HT-29 (cell line): ENCODE measurements at places on chromosomes 7 and 10. TPM values are rescaled to one million over a fixed set of nuclear protein-coding genes. Genes with fewer than 3 reads are reported as not detected.

Gene GRID2IP
- total RNA-seq: not detected in 2 replicates

Gene WASHC2C
- total RNA-seq: 12.8 and 13.9 TPM in 2 replicates

Gene LSM8
- 89.8 and 108 TPM in 2 replicates for total RNA-seq

Gene SEC31B
- total RNA-seq: 1.2 and 2.0 TPM in 2 replicates

Gene CPVL
- total RNA-seq: 1.8 and 5.3 TPM in 2 replicates

Gene TFPI2
- total RNA-seq: not detected in 2 replicates

Gene MRLN
- not detected in 2 replicates for total RNA-seq

Gene ACSM6
- total RNA-seq: not detected in 2 replicates

Gene GDF10
- total RNA-seq: not detected in 2 replicates

Gene GARIN1A
- under 0.01 and 0.86 TPM in 2 replicates for total RNA-seq

Gene RAMP3
- total RNA-seq: not detected in 2 replicates

Gene LRIT1
- not detected in 2 replicates for total RNA-seq

GRCh38 chr7:134875867-134876266 is 96.4 kb downstream of the CALD1 start:
- DNase-seq: no peak

DNA sequence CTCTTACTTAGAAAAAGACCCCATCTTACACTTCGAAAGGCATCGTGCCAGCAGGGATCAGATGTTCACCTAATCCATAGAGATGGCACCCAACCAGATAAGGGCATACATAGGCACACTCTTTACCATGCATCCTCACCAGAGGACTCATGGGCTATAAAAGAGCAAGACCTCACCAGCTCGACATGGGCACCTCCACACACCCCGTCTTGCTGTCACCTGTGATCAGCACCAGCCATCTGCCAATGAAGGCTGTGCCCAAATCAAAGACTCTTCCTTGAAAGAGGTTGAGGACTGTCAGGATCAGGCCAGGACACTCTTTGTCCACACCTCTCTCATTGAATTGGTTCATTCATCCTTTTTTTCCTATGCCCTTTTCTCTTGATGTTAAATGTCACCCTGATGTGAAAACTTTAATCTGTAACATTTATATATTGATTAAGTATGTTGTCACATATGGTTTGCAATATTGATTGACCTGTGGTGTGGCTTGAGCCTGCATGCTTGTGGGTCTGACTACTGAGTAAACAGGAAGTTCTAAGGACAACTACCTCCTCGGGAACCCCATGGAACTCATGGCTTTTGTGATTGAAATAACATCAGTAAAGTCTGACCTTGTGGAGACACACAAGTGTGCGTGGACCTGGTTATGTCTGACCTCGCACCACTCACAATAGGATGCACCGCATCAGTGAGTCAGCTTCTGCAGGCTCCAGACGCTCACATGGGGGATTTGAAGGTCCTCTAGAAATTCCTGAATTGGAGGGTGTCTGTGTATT is 75.5 kb downstream of the HTR5A start:
- DNase-seq: no peak

- DNase-seq: no peak
These were observed 3.2 kb upstream of the LIPF start for GRCh38 chr10:88661018-88661417.

GRCh38 chr7:33050535-33051318 is 11.8 kb downstream of the NT5C3A start:
- DNase-seq: peak; percentile 93

DNA sequence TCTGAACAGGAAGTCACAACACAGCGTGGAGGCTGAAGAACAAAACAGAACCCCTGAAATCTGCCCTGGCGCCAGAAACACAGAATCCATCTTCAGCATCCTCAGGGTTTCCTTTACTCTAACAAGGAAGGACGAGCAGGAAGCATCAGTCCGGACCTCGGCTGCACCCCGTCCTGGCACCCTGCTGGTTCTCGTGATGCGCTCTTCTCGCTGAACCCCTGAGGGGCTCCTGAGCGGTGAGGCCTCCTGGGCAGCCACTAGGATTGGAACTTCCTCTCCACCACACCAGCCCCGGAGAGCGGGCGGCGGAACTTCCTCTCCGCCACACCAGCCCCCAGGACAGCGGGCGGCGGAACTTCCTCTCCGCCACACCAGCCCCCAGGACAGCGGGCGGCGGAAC is 461.9 kb downstream of the PTPRN2 start:
- no peak for DNase-seq

GRCh38 chr10:123150271-123150985 is 2.5 kb downstream of the HMX2 start:
- peak; percentile 25 for DNase-seq

GRCh38 chr10:34001087-34001580 is 666.7 kb upstream of the NRP1 start:
- DNase-seq: no peak

DNA sequence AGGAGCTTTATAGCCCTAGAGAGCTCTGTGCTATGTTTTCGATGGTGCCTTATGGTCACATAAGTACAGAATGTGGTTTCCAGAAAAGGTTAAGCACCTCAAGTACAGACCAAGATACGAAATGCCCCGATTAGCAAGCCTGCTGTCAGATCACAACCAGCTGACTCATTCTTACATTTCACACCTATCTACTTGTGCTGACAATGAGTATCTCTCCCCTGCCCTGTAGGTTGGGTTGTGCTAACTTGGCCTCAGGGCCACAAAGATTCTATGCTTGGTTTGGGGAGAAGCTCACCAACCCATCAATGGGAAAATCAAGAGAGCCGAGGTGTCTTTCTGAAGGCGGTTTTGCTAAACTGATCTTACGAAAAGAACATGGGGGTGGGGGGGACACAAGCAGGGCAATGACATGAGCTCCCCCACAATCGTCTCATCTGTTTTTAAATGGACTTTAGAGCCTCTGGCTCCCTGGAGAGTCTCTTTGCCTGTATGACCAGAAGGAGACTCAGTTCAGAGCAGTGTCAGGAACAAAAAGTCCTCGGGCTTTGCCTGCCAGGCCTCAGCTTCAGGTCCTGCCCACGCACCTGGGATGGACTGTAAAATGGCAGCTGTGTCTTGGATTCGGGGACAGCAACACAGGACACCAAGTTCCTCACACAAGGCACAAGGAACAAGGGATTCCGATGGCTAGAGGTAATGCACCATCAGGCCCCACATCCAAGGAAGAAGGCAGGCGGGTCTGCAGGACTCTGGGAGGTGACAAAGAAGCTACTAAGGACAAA is 55.1 kb downstream of the FAM53B start:
- DNase-seq: no peak

GRCh38 chr7:129351320-129351719 is 82.9 kb upstream of the STRIP2 start:
- no peak for DNase-seq

DNA sequence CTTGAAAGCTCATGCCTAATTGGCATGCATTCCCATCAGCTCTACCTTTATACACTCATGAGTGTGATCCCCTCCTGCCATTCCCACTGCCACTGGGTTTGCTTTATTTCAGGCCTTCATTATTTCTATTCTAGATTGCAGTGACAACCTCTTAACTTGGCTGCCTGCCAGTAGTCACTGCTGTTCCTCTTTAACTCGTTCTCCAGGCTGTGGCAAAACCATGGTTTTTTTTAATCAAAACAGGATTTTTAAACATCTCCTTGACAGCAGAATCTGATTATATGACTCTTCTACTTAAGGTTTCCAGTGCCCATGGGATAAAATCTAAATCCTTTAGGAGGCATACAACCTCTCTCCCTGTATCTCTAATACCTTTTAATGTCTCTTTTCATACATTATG is 223.7 kb upstream of the PCDH15 start:
- no peak for DNase-seq

- DNase-seq: no peak
These were observed 352.7 kb downstream of the CXCL12 start for GRCh38 chr10:44032216-44032615.

DNA sequence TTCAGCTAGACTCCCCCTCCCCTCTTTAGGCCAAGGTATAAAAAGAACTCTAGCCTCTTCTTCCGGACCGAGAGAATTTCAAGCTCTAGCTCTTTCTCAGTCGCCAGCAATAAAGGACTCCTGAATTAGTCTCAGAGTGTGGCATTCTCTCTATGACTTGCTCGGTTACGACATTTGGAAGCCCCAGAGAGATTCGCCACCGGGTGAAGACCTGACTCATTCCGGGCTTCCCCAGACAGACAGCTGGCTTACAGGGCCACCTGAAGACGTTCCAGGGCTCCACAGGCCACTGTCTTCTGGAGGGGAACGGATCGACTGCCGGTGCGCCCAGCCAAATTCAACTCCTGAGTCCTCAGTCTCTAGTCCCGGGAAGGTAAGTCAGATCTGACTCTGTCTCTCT is at the start of gene AKR1B15:
AKR1B15 (plus strand) TSS at position 234 of the 400 bp plus-strand sequence. CDS start 15,510 bp downstream, outside the sequence.
- no peak for DNase-seq

- no peak for DNase-seq
These were observed 18.7 kb downstream of the ZNF316 start for GRCh38 chr7:6655636-6656385.

DNA sequence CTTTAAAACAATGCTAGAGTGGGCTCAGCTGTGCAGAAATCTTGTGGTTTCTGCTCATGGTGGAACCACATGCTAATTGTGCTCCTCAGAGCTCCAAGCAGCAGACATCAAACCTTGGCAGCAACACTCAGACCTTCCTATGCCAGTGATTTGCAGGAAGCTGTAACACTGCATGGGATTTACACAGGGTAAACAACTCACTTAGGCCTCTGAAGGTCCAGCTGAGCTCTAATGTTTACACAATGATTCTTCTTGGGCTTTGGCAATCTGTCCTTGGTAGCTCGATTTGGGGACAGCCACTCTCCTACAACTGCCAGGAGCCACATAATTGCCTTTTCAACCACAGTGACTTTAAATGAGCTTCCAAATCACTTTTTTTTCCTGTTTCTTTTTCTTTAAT is 97.7 kb upstream of the PDLIM1 start:
- DNase-seq: no peak

DNA sequence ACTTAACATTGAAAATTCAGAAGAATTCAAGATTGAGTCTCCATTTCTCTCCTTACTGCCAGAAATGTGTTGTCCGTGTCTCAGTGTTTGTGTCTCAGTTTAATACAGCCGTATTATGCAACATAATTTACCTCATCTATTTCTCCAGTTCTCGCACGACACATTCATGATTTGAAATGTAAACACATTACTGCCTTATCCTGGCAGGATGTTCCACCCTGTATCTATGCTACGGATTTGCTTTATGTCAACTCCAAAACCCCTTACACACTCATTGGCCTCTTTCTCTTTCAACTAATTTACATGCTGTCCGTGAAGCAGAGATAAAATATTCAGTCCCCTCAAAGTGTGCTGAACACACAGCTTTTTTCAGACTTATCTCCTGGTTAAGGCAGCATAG is 653.7 kb upstream of the SEMA3D start:
- DNase-seq: no peak

- no peak for DNase-seq
These were observed 24.8 kb downstream of the JCAD start for GRCh38 chr10:30034433-30035137.

DNA sequence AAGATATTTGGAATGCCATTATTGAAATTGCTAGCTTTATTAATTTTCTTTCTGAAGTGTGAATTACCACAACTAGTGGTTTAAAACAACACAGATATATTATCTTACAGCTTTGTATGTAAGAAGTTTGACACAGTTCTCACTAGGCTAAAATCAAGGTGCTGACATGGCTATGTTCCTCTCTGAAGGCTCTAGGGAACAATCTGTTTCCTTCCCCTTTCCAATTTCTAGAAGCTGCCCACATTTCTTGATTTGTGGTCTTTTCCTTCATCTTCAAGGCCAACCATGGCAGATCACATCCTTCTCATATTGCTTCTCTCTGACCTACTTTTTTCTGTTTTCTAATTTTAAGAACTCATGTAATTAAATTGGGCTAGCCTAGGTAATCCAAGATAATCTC is 43.3 kb upstream of the SLC26A3 start:
- no peak for DNase-seq

DNA sequence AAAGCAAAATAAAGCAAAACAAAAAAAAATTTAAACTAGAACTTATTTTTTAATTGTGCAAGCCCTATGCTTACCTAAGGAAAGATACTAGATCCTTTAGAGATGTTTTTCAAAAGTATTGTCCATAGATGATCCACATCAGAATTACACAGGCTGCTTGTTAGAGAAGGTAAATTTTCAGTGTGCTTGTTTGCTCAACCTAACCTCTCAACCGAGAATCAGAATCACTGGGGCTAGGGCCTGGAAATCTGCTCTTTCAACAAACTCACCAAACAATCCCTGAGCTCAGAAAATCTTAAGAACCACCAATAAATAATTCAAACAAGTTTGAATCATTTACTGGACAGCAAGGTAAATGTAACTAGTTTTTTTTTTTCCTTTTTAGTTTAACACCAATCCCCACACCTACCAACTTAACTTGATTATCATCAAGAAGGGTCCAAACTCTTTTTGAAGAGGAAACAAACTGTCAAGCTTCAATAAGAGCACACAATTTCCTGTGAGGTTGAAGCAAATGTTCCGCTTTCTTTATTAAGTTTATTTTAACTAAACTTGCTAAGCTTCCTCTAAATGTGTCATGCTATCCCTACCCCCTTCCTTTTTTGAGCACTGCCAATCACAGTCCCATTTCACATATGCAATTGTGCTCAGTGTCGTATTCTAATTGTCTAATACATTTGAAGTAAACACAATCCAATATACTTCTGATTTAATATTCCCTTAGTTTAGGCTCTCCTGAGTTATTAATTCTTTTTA is 7.4 kb upstream of the TSPAN33 start:
- DNase-seq: no peak

- peak; percentile 59 for DNase-seq
These were observed 74.6 kb upstream of the IKZF1 start for GRCh38 chr7:50229964-50230363.

DNA sequence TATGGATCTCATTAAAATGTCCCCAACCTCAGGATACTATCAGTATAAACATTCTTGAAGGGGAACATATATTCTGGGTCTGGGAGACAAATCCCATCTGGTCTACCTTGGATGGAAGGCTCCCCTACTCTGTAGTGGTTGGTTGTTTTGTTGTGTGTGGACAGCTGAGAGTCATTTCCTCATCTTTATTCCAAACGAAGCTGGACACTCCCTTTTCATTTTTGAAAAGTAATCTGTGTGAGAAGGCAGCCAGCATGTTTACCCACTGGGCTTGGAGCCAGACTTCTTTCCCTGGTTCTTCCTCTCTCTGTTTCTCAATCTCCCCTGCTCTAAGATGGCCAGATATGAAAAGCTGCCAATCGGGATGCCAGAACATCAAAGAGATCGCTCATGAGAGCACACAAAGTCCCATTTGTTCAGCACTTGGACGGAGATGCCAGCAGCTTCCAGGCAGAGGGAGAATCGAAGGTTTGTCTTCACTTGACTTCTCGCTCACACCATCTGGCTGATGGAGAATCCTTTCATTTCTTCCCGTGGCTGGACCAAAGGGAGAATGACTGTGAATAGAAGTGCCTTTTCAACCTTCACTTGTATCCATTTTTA is 108.1 kb upstream of the AGR3 start:
- DNase-seq: peak; percentile 99

- no peak for DNase-seq
These were observed 140.2 kb upstream of the CTTNBP2 start for GRCh38 chr7:118013252-118014010.
